ENCODE measurements at places on chromosomes 5 and 9. TPM values are rescaled to one million over a fixed set of nuclear protein-coding genes. Genes with fewer than 3 reads are reported as not detected.

Gene ZFP2
- total RNA-seq, result 0.70 TPM

Gene TXNDC8
- total RNA-seq, result not detected

Gene C6
- 0.27 TPM for total RNA-seq

Gene MEF2C
- 95.3 TPM for total RNA-seq

Gene RNF38
- 18.6 TPM for total RNA-seq

Gene SLC6A3
- total RNA-seq, result not detected

Gene OTULINL
- 0.27 TPM for total RNA-seq

Gene BHMT
- total RNA-seq, result not detected

Gene RANBP6
- 16.0 TPM for total RNA-seq

Gene FBLL1
- 0.63 TPM for total RNA-seq

DNA sequence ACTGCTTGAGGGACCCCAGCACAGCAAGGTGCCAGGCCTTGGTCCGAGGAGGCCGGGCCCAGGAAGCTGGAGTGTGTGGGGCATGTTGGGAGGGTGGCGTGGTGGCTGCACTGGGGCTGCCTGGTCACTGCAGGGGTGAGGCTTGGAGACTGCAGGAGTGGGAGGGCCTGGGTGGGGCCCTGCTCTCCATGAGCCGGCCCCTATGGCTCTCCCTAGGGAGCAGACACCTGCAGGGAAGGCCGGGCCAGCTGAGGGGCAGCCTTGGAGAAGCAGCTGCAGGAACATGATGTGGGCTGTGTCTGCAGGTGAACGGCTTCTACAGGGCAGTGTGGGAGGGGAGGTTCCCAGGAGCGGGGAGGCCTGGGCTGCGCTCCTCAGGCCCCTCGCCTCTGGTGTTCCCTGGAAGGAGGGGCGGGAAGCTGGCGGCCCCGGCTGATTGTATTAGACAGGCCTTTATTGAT is 41.7 kb upstream of the TMEM250 start:
- H3K36me3 ChIP-seq, result no peaks in the 10 kb centered on the region
- no peak for DNase-seq
- H3K4me3 ChIP-seq, result no peak overlapping the region
- H3K27ac ChIP-seq, result no peak overlapping the region

DNA sequence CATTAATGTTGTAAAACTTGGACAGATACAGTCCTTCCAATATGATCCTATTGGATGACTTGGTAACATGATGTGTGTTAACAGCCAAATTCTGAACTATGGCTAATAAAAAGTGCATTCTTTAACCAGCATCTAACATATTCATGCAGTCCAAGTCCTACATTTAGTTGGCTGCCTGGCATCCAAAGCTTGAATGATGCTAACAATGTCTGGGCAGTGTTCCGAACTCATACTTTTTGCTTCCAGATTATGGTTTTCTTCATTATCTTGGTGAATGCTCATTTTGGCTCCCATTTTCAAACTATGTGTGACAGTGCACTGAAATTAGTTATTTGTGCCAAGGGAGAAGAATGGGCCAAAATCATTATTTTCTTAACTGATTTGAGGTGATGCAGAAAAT is 2.8 kb downstream of the FAM174A start:
- H3K4me1 ChIP-seq, result peaks cover 12% of the 10 kb centered on the region
- H3K4me3 ChIP-seq, result no peak overlapping the region
- H3K36me3 ChIP-seq, result no peaks in the 10 kb centered on the region
- no peak for DNase-seq
- no peaks in the 10 kb centered on the region for H3K27me3 ChIP-seq

DNA sequence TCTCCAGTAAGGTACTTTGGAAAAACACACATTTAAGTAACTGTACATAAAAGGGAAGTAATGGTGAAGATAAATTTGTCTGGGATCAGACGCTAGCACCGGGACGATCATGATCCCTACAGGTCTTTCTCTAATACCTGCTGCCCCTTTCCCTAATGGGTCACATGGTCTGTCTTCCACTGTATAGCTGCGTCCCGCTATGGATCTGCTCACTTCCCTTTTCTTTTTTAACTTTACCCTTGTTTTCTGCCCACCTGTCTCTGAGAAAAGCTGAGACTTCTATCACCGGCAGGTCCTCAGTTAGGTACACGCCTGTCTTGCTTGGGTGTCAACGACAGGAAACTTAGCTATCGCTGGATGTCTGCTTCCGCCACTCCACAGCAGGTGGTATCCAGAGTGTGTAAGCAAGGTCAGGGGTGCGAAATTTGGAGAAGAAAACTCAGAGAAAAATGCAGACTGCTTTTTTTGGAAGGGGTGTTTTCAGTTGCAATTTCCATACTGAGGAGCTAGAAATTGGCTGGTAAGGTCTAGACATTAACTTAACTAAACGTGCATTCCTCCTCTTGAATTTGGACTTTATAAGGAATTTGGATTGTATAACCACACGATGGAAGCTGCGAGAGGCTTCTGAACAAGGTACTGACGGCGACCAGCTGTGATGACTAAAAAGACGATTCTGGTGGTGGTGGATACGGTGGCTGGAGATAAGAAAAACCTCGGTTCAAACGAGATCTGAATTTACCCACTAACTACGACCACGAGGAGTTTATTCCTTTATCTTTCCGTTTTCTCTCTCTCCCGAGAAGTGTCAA is 1.1 kb upstream of the ICE1 start:
- H3K4me3 ChIP-seq, result peak overlapping the region; percentile 30
- no peaks in the 10 kb centered on the region for H3K36me3 ChIP-seq
- no peak for DNase-seq
- peak overlapping the region; percentile 98 for H3K27ac ChIP-seq
- peaks cover 3% of the 10 kb centered on the region for H3K4me1 ChIP-seq

DNA sequence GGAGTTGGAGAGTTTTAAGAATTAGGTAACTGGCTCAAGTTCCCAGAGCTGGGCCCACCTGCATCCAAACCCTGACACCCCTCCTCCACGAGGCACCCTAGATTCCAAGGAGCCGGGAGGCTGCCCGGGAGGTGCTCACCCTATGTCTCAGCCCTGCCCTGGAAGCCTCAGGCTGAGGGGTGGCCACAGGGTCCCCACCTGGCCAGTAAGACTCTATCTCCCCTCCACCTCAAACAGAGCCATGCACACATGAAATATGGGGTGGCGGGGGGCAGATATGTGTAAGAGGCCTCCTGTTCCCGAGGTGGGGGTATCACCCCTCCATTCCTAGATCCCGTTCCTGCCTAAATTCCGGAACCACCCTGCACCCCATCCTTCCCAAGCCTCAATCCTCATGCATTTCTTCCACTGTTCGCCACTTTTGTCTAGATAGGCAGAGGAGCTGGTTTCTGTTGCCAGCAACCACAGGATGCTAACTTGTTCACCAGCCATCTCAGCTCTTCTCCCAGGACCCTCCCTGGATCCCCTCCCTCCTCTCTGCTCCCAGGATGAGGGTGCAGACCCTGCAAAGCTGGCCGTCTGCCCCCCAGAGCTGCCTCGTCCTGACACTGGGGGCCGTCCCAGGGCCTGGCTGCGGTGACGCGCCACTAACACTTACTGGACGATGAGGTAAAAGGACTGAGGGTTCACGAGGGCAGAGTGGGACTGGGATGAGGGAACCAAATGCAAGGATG is 44.1 kb downstream of the COL23A1 start:
- no peak overlapping the region for H3K4me3 ChIP-seq
- H3K27ac ChIP-seq, result peak overlapping the region; percentile 28
- no peak for DNase-seq
- no peaks in the 10 kb centered on the region for H3K27me3 ChIP-seq

DNA sequence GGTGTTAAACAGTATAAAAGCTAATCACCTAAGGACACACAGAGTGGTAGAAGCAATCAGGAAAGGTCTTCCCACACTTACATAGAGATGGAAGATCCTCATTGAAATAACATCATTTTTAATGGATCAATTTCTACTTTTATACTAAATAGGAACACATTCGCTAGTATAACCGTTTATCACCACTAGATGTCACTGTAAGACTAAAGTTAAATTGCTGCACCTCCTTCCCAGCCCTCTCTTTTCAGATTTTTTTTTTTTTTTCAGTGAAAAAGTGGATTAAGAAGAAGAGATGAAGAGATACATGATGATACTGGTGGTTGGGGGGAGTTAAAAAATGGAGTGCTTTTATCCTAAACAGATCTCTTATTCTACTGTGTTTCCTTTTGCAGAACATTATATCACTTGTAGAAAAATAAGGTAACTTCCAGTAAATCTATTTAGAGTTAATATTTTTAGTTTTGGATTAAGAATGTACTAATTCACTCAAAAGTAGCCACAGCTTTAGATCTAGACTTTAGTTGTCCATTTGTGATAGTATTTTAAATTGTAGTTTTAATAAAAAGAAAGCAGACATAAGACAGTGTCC is 116.9 kb upstream of the ARRDC3 start:
- DNase-seq, result peak; percentile 65
- no peaks in the 10 kb centered on the region for H3K36me3 ChIP-seq
- no peaks in the 10 kb centered on the region for H3K4me1 ChIP-seq
- H3K27me3 ChIP-seq, result peaks cover 4% of the 10 kb centered on the region
- no peak overlapping the region for H3K27ac ChIP-seq

- no peak overlapping the region for H3K27ac ChIP-seq
- H3K27me3 ChIP-seq, result no peaks in the 10 kb centered on the region
- H3K4me3 ChIP-seq, result no peak overlapping the region
- H3K4me1 ChIP-seq, result no peaks in the 10 kb centered on the region
- DNase-seq, result no peak
- no peaks in the 10 kb centered on the region for H3K36me3 ChIP-seq
Measured at GRCh38 chr5:111299831-111300432, 75.7 kb downstream of the CAMK4 start.

GRCh38 chr5:64646169-64646568 is 44.1 kb upstream of the SHISAL2B start:
- H3K27ac ChIP-seq, result no peak overlapping the region
- no peaks in the 10 kb centered on the region for H3K4me1 ChIP-seq
- H3K4me3 ChIP-seq, result no peak overlapping the region
- DNase-seq, result no peak
- no peaks in the 10 kb centered on the region for H3K36me3 ChIP-seq

GRCh38 chr5:42399702-42400101 is 23.5 kb upstream of the GHR start:
- DNase-seq, result no peak
- no peaks in the 10 kb centered on the region for H3K27me3 ChIP-seq
- H3K36me3 ChIP-seq, result no peaks in the 10 kb centered on the region
- no peaks in the 10 kb centered on the region for H3K4me1 ChIP-seq
- H3K4me3 ChIP-seq, result no peak overlapping the region

GRCh38 chr9:89837934-89838310 is 233.1 kb downstream of the GADD45G start:
- H3K27me3 ChIP-seq, result no peaks in the 10 kb centered on the region
- H3K36me3 ChIP-seq, result no peaks in the 10 kb centered on the region
- H3K4me1 ChIP-seq, result peaks cover 16% of the 10 kb centered on the region
- no peak for DNase-seq

GRCh38 chr9:19431361-19432171 is 22.8 kb downstream of the ACER2 start:
- DNase-seq, result peak; percentile 69
- H3K27ac ChIP-seq, result no peak overlapping the region
- no peaks in the 10 kb centered on the region for H3K36me3 ChIP-seq
- no peaks in the 10 kb centered on the region for H3K27me3 ChIP-seq

DNA sequence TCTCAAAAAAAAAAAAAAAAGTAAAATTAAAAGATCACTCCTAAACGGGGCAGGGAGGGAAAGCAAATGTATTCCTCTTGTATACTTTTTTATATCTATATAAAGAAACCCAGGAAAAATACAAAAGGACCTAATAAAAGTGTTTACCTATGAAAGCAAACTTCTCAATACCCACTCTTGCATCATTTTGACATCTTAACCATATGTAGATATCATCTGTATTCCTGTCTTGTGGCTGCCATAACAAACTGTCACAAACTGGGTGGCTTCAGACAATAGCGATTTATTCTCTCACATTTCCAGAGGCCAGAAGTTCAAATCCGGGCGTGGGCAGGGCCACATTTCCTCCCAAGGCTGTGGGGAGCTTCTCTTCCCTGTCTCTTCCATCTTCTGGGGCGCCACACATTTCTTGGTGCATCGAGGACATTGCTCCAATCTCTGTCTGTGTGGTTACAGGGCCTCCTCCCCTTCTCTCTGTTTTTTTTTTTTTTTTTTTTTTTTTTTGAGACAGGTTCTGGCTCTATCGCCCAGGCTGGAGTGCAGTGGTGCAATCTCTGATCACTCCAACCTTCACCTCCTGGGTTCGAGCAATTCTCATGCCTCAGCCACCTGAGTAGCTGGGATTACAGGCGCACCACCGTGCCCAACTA is 58.4 kb upstream of the IL17B start:
- H3K4me3 ChIP-seq, result no peak overlapping the region
- no peaks in the 10 kb centered on the region for H3K27me3 ChIP-seq
- no peak for DNase-seq

DNA sequence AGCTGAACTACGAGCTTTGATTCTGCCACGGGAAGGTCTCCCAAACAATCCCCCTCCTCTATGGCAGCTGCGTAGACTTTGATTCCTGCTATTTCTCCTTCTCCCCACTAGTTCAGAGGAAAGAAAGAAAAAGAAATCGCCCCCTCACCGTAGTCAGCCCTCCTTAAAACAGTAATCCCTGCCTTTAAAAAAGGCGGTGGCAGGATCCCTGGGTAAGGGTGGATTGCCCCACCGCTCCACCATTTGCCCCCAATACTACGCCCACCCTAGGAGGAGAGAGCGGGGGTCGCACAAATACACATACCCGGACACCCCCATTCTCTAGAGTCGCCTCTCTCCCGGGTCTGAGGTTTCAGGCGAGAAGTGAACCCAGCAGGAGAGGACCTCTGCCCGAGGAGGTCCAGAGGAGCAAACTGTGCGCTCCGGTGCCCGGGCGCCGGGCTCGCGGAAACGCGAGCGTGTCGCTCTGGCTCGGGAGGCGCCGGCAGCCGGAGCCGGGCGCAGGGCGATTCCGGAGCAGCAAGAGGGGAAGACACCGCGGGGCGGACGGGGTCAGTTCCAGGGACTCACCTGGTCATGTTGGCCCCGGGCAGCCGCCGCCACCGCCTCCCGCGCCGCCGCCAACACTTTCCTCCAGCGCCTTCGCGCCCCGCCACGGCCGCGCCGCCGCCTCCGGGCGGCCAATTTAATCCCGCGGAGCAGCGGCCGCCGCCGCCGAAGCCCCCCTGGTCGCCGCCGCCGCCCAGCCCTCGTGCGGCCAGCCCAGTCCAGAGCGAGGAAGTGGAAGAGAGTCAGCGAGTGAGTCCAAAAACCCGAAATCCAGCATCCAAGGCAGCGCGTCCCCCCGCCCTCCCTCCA is 1057.7 kb upstream of the DMAC1 start:
- no peaks in the 10 kb centered on the region for H3K27me3 ChIP-seq
- H3K36me3 ChIP-seq, result peaks cover 4% of the 10 kb centered on the region
- peak; percentile 61 for DNase-seq
- peaks cover 32% of the 10 kb centered on the region for H3K4me1 ChIP-seq
